ENCODE measurements at places on chromosomes 5 and 9. TPM values are rescaled to one million over a fixed set of nuclear protein-coding genes. Genes with fewer than 3 reads are reported as not detected.
A peak's percentile ranks its signal among the peaks of the same experiment; 100 is the strongest.

- H3K4me1 ChIP-seq = peaks cover 8% of the 10 kb centered on the region
- peak overlapping the region; percentile 93 for H3K27ac ChIP-seq
Observed at GRCh38 chr9:27534131-27534530, 4.5 kb upstream of the MOB3B start.

GRCh38 chr9:115938479-115938878 lies 215.1 kb upstream of the PAPPA start:
- no peak overlapping the region for H3K4me3 ChIP-seq
- H3K27ac ChIP-seq = no peak overlapping the region
- H3K4me1 ChIP-seq = no peaks in the 10 kb centered on the region
- no peaks in the 10 kb centered on the region for H3K27me3 ChIP-seq

GRCh38 chr5:164581889-164582288 lies 1076.5 kb downstream of the MAT2B start:
- H3K4me1 ChIP-seq = no peaks in the 10 kb centered on the region
- no peaks in the 10 kb centered on the region for H3K27me3 ChIP-seq
- DNase-seq = no peak

DNA sequence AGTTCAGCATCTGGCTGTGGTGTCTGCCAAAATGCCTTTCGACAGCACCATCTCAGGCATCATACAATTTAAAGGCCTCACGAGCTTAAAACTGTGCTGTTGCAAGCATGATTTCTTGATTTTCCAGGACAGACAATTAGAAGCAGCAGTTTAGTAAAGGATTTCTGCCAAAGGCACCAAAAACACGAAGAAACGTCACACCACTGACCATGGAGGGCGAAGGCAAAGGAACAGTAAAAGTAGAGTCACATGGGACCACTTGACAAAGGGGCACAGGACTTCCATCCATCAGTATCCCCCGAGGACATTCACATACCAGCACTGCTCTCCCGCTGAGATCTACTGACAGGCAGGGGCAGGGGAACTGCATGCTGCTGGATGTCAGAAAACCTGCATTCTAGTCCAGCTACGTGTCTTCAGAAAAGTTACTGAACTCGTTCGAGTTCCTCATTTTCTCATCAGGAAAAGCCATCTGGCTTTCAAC lies 70.4 kb upstream of the FBXW11 start:
- H3K27ac ChIP-seq = no peak overlapping the region
- H3K4me3 ChIP-seq = no peak overlapping the region
- no peak for DNase-seq
- H3K36me3 ChIP-seq = no peaks in the 10 kb centered on the region
- no peaks in the 10 kb centered on the region for H3K27me3 ChIP-seq
- H3K4me1 ChIP-seq = no peaks in the 10 kb centered on the region

GRCh38 chr5:6439588-6440550 lies 8.8 kb upstream of the UBE2QL1 start:
- H3K27ac ChIP-seq = no peak overlapping the region
- no peaks in the 10 kb centered on the region for H3K36me3 ChIP-seq
- no peaks in the 10 kb centered on the region for H3K27me3 ChIP-seq
- H3K4me3 ChIP-seq = no peak overlapping the region
- H3K4me1 ChIP-seq = no peaks in the 10 kb centered on the region

GRCh38 chr5:139644001-139644456 lies 4.1 kb upstream of the CXXC5 start:
- no peaks in the 10 kb centered on the region for H3K36me3 ChIP-seq
- no peaks in the 10 kb centered on the region for H3K27me3 ChIP-seq
- no peak overlapping the region for H3K4me3 ChIP-seq
- no peaks in the 10 kb centered on the region for H3K4me1 ChIP-seq
- no peak for DNase-seq

DNA sequence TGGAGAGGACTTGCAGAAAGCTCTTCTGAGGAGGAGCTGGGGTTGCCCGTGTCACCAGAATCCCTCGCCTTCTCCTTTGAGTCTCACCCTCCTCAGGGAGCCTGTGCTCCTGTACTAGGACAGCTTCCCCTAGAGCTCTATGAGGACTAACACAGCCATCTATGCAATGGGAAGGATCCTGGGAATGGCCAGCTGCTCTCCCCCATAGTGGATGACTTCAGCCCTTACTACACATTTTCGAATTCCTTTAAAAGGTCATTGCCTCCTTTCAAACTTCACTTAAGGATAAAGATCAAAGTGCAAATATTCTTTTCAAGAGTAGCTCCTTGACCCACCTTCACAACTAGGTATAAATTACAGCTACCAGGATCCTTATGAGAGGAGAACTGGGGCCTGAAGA lies 55.1 kb downstream of the PRDM6 start:
- H3K4me3 ChIP-seq = no peak overlapping the region
- H3K27me3 ChIP-seq = no peaks in the 10 kb centered on the region
- DNase-seq = no peak
- H3K4me1 ChIP-seq = no peaks in the 10 kb centered on the region

- H3K36me3 ChIP-seq = no peaks in the 10 kb centered on the region
- H3K27me3 ChIP-seq = no peaks in the 10 kb centered on the region
- DNase-seq = no peak
- H3K4me3 ChIP-seq = no peak overlapping the region
- H3K4me1 ChIP-seq = no peaks in the 10 kb centered on the region
- H3K27ac ChIP-seq = no peak overlapping the region
Observed at GRCh38 chr9:5140151-5140550, 45.3 kb downstream of the INSL6 start.

DNA sequence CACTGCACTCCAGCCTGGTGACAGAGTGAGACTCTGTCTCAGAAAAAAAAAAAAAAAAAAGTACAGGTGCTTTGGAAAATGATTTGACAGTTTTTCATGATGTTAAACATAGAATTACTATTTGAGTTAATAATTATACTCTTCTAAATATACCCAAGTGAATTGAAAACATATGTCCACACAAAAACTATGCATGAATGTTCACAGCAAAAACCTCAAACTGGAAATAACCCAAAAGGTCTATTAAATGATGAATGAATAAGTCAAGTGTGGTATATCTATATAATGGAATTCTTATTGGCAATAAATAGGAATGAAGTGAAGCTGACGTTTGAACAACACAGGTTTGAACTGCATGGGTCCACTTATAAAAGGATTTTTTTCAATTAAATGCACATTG lies 207.2 kb upstream of the DAB2 start:
- no peaks in the 10 kb centered on the region for H3K27me3 ChIP-seq
- H3K36me3 ChIP-seq = no peaks in the 10 kb centered on the region
- no peak overlapping the region for H3K4me3 ChIP-seq
- no peaks in the 10 kb centered on the region for H3K4me1 ChIP-seq

- no peaks in the 10 kb centered on the region for H3K4me1 ChIP-seq
- no peak overlapping the region for H3K4me3 ChIP-seq
- H3K36me3 ChIP-seq = no peaks in the 10 kb centered on the region
- no peaks in the 10 kb centered on the region for H3K27me3 ChIP-seq
- DNase-seq = no peak
Observed at GRCh38 chr9:22683700-22684075, 237.1 kb downstream of the DMRTA1 start.

- H3K4me3 ChIP-seq = peak overlapping the region; percentile 4
- peaks cover 15% of the 10 kb centered on the region for H3K4me1 ChIP-seq
- no peaks in the 10 kb centered on the region for H3K36me3 ChIP-seq
- H3K27me3 ChIP-seq = no peaks in the 10 kb centered on the region
- DNase-seq = peak; percentile 52
- peak overlapping the region; percentile 72 for H3K27ac ChIP-seq
Observed at GRCh38 chr9:131423171-131423581, 29.3 kb downstream of the PRRC2B start.

DNA sequence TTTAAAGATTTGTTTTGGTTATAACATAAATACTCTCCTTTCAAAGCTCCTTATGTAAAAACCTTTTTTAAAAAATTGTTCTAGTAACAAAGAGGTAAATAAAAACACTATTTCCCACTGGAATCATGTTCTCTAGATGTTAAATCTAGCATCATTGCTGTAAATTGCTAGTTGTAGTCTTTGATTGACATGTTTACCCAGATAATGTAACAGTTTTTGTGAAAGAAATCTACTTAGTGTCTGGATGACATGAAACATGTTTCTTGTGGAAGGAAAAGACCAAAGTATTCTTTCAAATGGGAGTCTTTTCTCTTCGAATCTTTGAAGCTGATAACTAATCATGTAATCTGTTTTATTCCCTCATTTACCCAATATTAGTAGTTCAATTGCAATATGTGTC lies 1565.9 kb upstream of the WWC1 start:
- H3K4me3 ChIP-seq = no peak overlapping the region
- no peak overlapping the region for H3K27ac ChIP-seq
- no peaks in the 10 kb centered on the region for H3K4me1 ChIP-seq
- H3K27me3 ChIP-seq = no peaks in the 10 kb centered on the region
- DNase-seq = no peak

- no peaks in the 10 kb centered on the region for H3K36me3 ChIP-seq
- no peak overlapping the region for H3K27ac ChIP-seq
- H3K27me3 ChIP-seq = no peaks in the 10 kb centered on the region
- peak; percentile 14 for DNase-seq
- no peak overlapping the region for H3K4me3 ChIP-seq
Observed at GRCh38 chr9:134525070-134525815, 116.4 kb upstream of the COL5A1 start.

DNA sequence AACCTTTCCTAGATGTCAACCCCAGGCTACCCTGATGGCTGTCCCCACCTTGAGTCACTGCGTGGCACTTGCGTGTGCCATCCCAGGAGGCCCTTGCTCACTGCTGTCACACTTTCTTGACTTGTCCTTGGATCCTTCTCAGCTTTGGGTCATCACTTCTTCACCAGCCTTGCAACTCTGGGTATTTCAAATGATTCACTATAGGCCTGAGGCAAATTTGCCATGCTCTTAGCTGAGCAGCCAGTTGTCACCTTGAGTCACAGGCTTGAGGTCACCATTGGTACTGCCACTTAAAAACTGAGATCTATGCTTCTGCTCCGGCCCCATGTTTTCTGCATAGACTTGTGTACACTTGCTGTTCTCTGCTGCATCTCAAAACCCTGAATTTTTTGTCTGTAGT lies 84.7 kb downstream of the BASP1 start:
- no peaks in the 10 kb centered on the region for H3K36me3 ChIP-seq
- H3K27me3 ChIP-seq = no peaks in the 10 kb centered on the region
- no peak overlapping the region for H3K4me3 ChIP-seq
- H3K4me1 ChIP-seq = no peaks in the 10 kb centered on the region
- no peak for DNase-seq
- H3K27ac ChIP-seq = no peak overlapping the region

DNA sequence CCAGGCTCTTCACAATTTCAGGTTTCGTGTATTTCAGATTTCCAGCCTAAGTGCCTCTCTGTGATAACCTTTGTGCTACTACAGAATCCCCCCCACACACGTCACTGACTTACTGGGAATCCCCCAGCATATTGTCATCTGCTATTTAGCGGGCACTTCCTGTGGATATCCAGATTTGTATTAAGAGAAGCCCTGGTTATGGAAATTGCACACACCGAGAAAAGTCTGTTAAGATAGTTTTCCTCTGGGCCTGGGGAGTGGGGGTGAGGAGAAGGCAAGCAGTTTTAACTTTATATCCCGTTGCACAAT lies 269.9 kb downstream of the MED10 start:
- DNase-seq = no peak
- H3K27ac ChIP-seq = no peak overlapping the region
- H3K4me1 ChIP-seq = no peaks in the 10 kb centered on the region
- H3K4me3 ChIP-seq = no peak overlapping the region

- H3K4me1 ChIP-seq = no peaks in the 10 kb centered on the region
- no peaks in the 10 kb centered on the region for H3K36me3 ChIP-seq
- DNase-seq = no peak
- H3K4me3 ChIP-seq = no peak overlapping the region
- H3K27ac ChIP-seq = no peak overlapping the region
- H3K27me3 ChIP-seq = no peaks in the 10 kb centered on the region
Observed at GRCh38 chr5:128695791-128696530, 157.9 kb upstream of the FBN2 start.

DNA sequence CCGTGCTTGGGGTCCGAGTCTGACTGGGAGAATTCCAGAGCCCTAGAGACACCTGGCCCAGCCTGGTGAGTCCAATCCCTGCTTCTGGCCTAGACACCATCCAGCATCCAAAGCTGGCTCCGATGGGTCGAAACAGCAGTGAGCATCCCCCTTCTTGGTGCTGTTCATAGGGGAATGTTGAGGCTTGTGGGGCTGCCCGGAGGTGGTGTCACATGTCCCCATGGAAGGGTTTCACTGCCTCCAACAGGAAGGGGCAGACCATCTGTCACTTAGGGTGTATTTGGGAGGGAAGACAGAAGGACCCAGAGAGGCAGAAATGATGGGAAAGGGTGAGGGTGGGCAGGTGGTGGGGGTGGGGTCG lies 13.9 kb downstream of the C9orf50 start:
- H3K4me3 ChIP-seq = no peak overlapping the region
- no peaks in the 10 kb centered on the region for H3K4me1 ChIP-seq
- H3K36me3 ChIP-seq = no peaks in the 10 kb centered on the region
- no peak for DNase-seq
- no peaks in the 10 kb centered on the region for H3K27me3 ChIP-seq

DNA sequence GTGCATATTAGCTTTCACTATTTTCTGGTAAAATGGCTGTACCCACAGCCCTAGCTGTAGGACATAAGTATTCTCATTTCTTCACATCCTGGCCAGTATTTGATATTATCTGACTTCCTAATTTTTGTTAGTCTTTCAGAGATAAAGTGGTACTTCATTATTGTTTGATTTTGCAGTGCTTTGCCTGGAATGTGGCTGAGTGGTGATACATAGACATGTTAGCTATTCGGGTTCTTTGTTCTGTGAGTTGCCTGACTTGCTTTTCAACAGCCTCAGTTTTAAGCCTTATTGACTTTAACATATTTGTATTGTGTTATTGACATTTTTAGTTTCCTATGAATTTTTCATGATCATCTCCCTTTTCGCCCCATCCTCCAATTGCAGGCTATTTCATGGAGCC lies 161.1 kb downstream of the GABBR2 start:
- no peaks in the 10 kb centered on the region for H3K27me3 ChIP-seq
- H3K36me3 ChIP-seq = no peaks in the 10 kb centered on the region
- H3K4me3 ChIP-seq = no peak overlapping the region
- no peak overlapping the region for H3K27ac ChIP-seq
- H3K4me1 ChIP-seq = no peaks in the 10 kb centered on the region

DNA sequence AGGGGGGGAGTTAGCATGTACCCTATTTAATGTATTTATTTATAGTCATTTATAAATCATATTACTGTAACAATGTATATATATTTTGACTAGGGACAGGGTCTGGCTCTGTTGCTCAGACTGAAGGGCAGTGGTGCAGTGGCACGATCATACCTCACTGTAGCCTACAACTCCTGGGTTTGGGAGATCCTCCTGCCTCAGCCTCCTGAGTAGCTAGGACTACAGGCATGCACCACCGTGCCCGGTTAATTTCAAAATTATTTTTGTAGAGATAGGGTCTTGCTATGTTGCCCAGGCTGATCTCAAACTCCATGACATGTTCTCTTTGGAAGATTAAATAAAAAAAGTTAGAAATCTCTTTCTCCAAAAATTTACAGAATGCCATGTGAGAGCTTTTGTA lies 52.8 kb downstream of the ARHGEF28 start:
- H3K4me3 ChIP-seq = no peak overlapping the region
- H3K36me3 ChIP-seq = no peaks in the 10 kb centered on the region
- no peaks in the 10 kb centered on the region for H3K27me3 ChIP-seq
- H3K4me1 ChIP-seq = no peaks in the 10 kb centered on the region

Gene SLC34A1
- total RNA-seq = not detected

Gene ADRA1B
- not detected for total RNA-seq

Gene GPRIN1
- total RNA-seq = not detected

Gene FGF10
- total RNA-seq = 10.9 TPM

Gene NCS1
- total RNA-seq = 34.1 TPM

Gene WDR31
- 2.8 TPM for total RNA-seq

Gene FXN
- total RNA-seq = 17.4 TPM

Gene SHLD3
- total RNA-seq = 0.77 TPM

Gene RANBP3L
- total RNA-seq = 0.51 TPM

Gene IFNA21
- not detected for total RNA-seq

Gene CDO1
- 5.7 TPM for total RNA-seq

All from uterus (tissue), 4 donors.